Stimulated activated CD8-positive, alpha-beta memory T cell treated with anti-CD3 and anti-CD28 coated beads, Interleukin-12 subunit alpha, Interleukin-12 subunit beta, amount 100 ng/mL, for 4 hours (primary cell): ENCODE measurements at places on chromosomes 5 and 9.

GRCh38 chr5:79924936-79925893 lies 65.8 kb downstream of the MTX3 start:
- no peak for DNase-seq

- no peak for DNase-seq
These were observed 21.8 kb downstream of the SPARC start for GRCh38 chr5:151664694-151665585.

GRCh38 chr5:139146809-139147482 lies 51.2 kb downstream of the SIL1 start:
- DNase-seq, result no peak

- DNase-seq, result no peak
These were observed 7.0 kb upstream of the SUB1 start for GRCh38 chr5:32578363-32578762.

GRCh38 chr5:119743927-119744326 lies 114.6 kb downstream of the FAM170A start:
- DNase-seq, result no peak

GRCh38 chr9:131203431-131204218 lies 72.7 kb downstream of the FAM78A start:
- no peak for DNase-seq

DNA sequence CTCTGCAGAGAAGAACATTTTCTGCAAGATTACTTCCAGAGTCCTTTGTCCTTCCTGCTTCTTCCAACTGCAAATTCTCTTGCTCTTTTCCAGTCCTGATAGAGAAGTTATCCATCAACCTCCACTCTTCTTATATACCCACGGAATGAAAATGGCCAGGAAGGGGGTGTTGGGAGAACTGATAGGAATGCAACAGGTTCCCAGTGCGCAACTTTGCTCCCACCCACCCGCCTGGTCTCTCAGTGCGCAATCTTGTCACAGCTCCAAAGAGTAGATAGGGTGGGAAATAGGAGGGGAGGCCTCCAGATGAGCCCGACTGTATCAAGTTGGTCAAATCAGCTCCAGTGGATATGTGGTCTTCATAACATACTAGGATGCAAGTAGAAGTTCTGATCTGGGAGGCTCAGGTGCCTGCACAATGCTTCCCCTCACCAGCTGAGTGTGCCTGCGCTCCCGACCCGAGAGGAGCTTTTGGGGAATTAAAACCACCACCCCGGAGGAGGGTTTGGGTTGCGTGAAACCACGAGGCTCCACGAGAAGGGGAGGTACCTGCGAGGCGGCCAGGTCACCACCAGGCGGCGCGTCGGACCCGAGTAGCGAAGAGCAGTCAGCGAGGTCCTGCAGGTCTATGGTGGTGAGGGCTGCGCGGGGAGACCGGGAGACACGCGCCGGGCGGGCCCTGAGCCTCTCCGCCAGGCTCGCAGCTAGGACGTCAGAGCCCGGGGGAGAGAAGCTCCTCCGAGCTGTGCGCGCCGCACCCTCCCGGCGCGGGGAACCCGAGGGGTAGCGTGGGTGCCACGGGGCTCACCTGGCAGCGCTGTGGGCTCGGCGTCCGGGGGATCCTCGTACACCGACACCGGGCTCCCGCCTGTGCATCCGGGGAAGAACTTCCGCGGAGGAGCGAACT lies 835 bp downstream of the MCIDAS start:
- DNase-seq, result no peak

DNA sequence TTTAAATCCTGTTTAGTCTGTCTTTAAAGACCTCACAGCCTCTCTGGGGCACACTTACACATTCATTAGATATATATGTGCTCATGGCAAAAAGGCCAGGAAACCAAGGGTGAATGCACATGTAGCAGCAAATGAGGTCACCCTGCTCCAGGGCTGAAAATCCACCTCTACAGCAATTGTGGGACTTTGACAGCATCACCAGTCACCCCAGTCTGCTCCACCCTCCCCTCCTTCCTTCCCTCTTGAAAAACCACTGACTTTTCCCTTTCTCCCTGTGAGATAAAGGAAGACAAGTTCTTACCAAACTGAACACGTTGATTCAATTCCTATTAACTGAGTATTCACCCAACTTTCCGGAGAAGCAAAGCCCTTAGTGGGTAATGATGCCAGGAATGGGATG lies 15.2 kb upstream of the SH3RF2 start:
- no peak for DNase-seq

DNA sequence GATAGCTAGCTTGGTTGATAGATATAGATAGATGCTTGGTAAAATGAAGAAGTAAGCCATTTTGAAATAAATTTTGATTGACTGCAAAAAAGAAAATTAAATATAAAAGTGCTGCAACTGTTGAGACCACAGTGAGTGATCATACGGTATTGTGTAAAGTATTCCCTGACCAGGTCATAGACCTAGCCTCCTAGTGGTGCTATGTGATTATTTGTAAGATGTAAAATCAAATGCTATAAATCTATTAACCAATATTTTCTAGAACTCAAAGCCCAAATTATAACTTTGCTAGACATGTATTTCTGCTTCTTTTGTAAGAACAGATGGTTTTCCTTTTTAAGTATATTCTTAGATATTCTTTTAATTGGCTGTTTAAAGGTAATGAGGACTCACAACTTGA lies 480.2 kb upstream of the PTPRD start:
- no peak for DNase-seq

DNA sequence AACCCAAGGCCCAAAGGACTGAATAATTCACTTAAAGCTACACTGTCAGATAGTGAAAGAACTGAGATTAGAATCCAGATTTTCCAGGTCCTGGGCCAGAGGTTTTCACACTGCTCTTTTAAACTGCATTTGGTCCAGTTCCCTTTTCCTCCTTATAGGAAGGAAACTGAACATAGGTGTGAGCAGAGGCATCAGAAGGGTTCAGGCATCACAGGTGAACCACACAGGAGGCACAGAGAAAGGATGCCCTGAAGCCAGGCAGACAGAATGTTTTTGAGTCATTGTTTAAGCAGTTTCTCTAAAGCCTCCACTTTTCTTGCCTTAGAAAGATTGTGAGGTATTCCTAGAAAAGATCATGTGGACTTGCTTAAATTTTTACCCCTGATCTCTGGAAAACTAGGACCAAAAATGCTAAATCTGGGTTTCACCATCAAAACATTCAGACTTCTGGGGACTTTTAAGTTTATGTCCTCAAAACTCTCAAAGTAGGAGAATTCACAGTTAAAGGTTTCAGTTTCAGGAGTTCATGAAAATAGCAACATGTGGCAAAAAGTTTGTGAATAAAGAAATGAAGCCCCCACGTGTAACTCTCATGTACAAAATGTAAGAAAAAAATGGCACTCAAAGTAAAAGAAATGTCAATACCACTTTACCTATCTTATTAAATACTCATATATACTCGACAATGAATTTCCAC lies 386.1 kb downstream of the NTRK2 start:
- no peak for DNase-seq

- no peak for DNase-seq
These were observed 5.7 kb upstream of the EXOC3 start for GRCh38 chr5:437281-437771.

- DNase-seq, result no peak
These were observed 1.1 kb downstream of the ISL1 start for GRCh38 chr5:51384281-51384840.

DNA sequence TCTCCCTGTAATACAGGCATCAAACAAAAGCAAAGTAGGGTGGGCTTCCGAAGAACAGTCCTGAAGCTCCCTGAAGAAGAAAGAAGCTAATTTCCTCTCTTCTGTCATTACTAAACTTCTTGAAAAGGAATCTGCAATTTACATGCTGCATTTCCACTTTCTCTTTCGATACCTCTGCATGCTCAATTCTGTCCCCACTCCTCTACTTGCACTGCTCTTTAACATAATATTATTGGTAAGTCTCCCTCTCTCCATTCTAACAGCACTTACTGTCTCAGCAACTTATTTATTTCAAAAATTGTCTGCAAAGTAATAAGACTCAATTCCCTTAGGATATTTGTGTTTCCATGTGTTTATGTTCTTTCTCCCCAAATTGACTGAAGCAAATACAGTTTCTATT lies 3.9 kb upstream of the PLPP1 start:
- no peak for DNase-seq

- DNase-seq, result no peak
These were observed 524.4 kb downstream of the PRR16 start for GRCh38 chr5:120988491-120988890.

GRCh38 chr5:133257977-133258376 lies 206.2 kb downstream of the HSPA4 start:
- DNase-seq, result no peak

DNA sequence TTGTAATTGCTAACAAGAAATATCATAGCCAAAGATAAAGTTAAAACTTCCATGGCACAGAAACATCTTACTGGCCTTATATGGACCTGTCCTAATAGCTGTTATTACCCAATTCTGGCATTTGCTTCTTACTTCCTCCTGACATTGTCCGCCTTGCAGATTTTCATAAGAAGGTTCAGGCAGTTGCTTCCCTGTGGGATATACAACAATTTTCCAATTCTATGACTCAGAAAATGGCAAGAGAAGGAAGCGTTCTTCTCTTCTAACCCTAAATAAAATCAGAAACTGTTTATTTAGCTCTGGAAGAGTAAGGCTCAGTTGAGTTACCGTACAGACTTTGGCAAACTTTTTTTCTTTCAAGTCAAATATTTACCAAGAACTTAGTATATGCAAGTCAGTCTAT lies 1.7 kb downstream of the PRKAA1 start:
- DNase-seq, result no peak

DNA sequence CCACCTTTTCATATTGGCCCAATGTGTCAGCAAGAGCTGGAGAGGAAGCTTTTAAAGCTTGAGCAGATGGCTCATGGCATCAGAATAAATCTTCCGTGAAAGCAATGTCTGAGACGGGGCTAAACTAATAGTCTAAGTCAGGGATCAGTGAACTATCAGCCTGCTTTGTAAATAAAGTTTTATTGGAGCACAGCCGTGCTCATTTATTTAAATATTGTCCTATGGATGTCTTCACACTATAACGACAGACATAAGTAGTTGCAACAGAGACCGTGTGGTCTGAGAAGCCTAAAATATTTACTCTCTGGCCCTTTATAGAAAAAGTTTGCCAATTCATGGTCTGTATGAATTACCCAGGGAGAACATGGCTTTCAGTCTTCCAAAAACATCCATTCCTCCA lies 85.6 kb upstream of the SLC44A1 start:
- DNase-seq, result no peak

DNA sequence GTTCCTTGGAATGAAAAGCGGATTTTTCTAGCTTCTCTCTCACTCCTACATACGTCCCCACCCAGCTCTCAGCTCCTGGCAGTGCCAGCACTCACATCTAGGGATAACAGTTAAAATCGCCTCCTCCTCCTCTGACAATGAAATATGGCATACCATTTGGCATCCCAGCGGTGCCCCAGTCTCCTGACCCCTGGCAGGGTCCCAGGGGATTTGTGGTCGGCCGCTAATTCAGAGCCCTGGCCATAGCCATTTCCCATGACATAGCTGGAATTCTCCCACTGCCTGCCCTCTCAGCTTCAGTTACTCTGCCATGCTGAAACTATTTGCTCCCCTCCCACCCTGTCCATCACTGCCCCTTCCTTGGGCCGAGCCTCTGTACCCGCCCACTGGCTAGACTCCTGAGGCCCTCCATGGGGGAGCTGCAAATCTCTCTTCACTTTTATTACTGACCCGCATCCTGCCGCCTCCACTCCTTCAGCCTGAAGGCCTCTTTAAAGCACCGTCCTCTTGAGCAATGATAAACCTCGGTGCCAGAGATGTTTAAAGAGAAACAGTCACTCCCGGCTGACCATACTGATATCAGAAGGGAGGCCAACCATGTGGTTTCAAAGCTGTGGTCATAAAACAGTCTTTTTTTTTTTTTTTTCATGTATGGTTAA lies 139.8 kb downstream of the SLIT3 start:
- DNase-seq, result no peak

GRCh38 chr5:57311251-57311650 lies 137.4 kb downstream of the GPBP1 start:
- DNase-seq, result no peak

DNA sequence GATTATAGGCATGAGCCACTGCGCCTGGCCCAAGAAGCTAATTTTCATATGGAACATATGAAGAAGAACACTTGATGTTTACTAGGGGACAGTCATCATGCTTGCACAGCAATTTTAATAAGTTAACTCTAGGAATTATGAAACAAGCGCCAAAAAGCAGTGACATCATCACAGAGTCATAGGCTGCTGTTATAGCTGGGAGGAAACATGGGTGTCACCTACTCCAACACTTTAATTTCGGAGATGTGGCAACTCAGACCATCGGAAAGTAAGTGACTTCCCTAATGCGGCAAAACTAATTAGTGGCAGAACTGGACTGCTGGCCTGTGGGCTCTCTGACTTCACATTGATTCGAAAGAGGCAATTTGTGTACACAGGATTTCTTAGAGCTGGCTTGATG lies 38.1 kb upstream of the EQTN start:
- DNase-seq, result no peak

DNA sequence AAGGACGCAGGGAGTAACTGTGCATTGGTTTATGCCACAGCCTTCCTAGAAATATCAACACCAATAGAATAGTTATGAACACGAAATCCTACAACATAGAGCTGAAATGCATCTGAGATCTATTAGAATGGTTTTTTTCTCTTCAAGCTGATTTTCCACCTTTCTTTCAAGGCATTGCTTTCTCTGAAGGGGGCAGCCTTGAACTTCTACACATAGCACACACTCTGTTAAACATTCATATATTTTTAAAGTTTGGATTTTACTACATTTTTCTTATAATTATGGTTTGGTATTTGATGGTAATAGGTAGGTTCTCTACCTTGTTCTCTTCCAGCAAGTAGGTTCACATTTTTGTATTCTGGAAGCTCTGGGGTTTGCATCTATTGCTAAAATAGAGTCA lies 661.8 kb downstream of the SEMA5A start:
- no peak for DNase-seq

GRCh38 chr5:10730043-10730351 lies 31.0 kb downstream of the DAP start:
- no peak for DNase-seq

DNA sequence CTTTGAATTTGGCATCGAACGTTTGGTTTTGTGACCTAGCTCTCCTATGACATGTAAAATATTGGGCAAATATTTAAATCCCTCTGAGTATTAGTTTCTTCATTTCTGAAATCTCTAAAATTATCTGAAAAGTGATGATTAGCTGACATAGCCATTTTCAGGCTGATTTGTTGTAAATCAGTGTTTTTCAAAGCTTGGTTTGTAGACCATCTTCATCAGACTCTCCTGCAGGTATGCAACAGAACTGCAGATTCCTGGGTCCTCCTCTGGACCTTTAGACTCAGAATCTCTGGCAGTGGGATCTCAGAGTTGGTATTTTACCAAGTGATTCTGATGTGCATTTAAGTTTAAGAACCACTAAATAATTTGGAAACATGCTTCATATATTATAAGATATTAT lies 38.9 kb upstream of the NMUR2 start:
- DNase-seq, result no peak

GRCh38 chr9:110355911-110356310 lies 18.2 kb upstream of the TXNDC8 start:
- no peak for DNase-seq

GRCh38 chr5:115649541-115649940 lies 23.7 kb upstream of the TMED7 start:
- no peak for DNase-seq
